ENCODE measurements at places on chromosomes 6 and 20. TPM values are rescaled to one million over a fixed set of nuclear protein-coding genes. Genes with fewer than 3 reads are reported as not detected.

Gene PRPH2
- 5.0 TPM for total RNA-seq

Gene GJA10
- not detected for total RNA-seq

Gene NKX2-4
- not detected for total RNA-seq

Gene TRIM38
- 0.47 TPM for total RNA-seq

Gene PRL
- not detected for total RNA-seq

Gene TREM2
- 10.5 TPM for total RNA-seq

Gene ERVFRD-1
- not detected for total RNA-seq

Gene PTCHD4
- total RNA-seq: 16.1 TPM

Gene ZBTB12
- total RNA-seq: 25.6 TPM

Gene WFDC10B
- not detected for total RNA-seq

Gene PRND
- total RNA-seq: 1.1 TPM

Gene SEMG1
- total RNA-seq: not detected

Gene IPCEF1
- 29.5 TPM for total RNA-seq

Gene RBPJL
- total RNA-seq: not detected
